ENCODE measurements at places on chromosomes 3 and 15.

GRCh38 chr15:89652666-89653065 lies 2.6 kb downstream of the KIF7 start:
- no peak for DNase-seq

DNA sequence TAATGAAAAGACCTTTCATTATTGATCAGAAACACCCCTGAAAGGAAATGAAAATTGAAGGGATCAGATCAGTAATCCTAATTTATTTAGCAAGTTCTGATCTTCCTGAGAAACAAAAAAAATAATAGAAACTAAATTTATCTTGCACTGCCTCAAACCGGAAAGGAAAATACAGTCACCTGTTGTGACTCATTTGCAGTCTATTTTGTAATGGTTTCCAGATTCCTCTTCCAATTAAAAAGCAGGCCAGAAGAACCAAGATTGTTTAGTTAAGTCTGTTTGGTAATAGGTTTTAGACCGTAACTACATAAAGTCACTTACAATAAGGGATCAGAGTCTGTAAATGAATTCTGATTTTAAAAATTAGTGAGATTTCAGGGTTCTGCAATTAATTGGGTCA lies 49.7 kb upstream of the ATOSA start:
- no peak for DNase-seq

DNA sequence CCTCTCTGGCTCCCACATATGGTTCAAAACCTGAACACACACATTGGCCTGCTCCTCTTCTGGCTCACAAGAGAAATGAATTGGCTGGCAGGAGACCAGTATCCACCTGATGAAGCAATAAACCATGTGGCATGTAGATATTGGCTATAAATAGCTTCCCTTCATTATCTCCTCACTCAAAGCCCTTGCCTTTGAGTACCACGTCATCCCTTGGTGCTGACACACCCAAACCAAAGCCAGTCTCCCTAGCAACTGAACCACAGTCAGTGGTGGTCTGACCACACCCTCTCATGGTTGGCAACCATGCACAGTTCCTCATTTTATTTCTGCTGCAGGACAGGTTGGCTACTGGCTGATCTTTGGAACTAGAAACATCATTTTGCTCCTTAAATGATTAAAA lies 98.8 kb downstream of the ZNF621 start:
- DNase-seq: no peak

DNA sequence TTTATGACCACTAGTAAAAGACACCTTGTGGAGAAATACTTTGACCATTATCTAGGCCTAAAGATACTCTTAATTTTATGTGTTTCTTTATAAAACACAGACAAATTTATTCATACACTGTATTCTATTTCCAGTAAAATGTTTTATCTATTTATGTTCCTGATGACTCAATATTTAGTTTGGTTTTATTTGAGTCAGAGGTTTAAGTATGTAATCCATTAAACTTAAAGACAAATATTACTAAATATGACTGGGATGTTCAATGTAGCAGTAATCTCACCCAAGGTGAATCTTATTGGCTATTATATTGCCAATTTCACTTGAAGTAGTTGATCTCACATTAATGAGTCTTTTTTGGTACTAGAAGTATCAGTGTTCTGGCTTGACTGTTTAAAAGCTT lies 799.7 kb downstream of the CADM2 start:
- DNase-seq: no peak

GRCh38 chr15:35851491-35851890 lies 305.5 kb upstream of the DPH6 start:
- DNase-seq: no peak

DNA sequence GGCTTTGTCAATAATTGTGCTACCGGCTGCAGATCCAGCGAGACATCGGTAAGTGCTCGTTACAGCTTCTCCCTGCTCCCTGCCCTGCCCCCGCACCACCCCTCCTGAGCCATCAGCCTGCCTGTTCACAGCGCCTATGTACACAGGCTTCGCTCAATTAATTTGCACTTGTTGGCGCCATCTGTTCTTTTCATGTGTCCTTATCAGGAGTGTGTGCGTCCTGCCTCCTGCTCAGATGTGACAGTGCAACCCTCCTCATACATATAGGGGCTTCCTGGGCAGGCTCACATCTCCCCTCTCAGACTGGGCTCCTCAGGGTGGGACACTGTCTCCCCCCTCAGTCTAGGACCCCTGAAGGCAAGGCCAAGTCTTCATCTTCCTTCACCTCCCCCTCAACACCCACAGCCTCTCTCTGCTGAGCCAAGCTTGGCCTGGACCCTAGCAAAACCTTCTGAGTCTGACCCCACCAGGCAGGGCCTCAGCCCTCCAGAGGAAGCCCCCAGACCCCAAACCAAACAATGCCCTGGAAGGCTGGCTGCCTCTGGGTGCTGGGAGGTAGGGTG lies 54.9 kb downstream of the CYP11A1 start:
- DNase-seq: no peak

DNA sequence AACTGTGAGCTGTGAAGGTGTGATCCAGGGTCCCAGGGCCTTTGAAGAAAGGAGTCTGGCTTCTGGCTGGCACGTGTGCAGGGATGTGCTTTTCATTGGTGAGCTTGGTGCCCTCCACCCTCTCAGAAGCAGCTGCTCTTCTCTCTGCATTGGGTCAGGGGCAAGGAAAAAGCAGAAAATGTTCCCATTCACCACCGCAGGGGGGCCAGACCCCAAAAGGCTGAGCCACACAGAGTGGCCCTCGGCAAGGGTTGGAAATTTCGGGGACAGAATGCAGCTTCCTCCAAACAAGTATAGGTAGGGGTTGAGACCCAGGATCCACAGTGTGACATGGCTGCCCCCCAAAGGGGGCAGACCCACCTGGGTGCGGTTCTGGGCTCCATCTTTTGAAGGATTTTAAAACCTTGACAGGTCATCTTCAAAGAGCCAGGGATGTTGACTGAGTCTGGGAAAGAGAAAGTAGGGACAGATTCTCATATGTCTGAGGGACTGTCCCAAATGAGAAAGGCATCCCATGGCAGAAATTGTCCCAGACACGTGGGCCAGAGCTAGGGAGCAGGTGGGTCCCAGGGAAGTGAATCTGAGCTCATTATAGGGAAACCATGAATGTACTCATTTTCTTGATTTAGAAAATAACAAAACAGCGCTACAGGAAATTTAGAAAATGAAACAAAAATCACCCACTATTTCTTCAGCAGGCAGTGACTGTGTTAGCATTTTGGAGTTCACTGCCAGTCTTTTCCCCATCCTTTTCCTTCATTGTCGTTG lies 2.7 kb downstream of the CSK start:
- DNase-seq: no peak

- no peak for DNase-seq
These were observed 527.6 kb downstream of the DIPK2A start for GRCh38 chr3:144499001-144499930.

- DNase-seq: no peak
These were observed 21.2 kb upstream of the XIRP1 start for GRCh38 chr3:39213613-39214012.

DNA sequence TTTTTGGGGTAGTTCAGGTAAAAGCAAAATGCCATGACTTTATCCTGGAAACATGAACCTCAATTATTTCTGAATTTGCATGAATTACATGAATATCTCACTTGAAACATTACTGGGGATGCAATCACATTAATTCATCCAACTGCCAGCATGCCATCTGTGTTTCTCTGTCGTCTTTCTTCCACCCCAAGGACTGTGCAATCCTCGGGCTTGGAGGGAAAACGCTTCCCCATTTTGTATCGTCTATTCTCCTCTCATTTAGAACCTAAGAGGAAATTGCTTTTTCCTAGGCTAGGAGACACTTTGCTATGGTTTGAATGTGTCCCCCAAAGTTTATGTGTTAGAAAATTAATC lies 109.4 kb downstream of the SQOR start:
- no peak for DNase-seq

DNA sequence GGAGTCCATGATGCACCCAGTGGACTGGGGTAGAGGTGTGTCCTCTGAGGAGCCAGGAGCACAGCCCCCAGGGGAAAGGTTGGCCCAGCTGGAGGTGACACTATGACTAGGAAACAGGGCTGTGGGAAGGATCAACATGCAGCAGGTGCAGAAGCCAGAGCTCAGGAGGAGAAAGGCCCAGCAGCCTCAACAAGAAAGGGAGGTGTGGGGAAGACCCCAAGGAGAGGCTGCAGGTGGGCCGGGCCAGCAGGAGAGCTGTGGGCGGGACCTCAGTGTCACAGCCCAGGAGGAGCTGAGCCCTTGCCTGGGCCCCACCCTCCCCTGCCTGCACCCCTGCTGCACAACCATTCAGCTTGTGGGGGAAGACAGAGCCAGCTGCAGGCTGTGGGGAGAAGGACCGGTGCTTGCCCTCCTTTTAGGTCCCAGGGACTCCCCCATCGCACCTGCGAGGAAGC lies 18.4 kb upstream of the KLF13 start:
- no peak for DNase-seq

- no peak for DNase-seq
These were observed 467.1 kb upstream of the EPHA6 start for GRCh38 chr3:96347289-96347688.

GRCh38 chr3:122802323-122802722 lies 7.5 kb downstream of the SLC49A4 start:
- DNase-seq: no peak

- no peak for DNase-seq
These were observed 580.5 kb downstream of the OTOL1 start for GRCh38 chr3:162077108-162077507.

- DNase-seq: no peak
These were observed 9.9 kb upstream of the RPL29 start for GRCh38 chr3:52005571-52005986.

- DNase-seq: no peak
These were observed 16.5 kb downstream of the KCTD6 start for GRCh38 chr3:58508437-58508836.

- DNase-seq: no peak
These were observed 88.9 kb downstream of the TLE3 start for GRCh38 chr15:70008697-70009290.

DNA sequence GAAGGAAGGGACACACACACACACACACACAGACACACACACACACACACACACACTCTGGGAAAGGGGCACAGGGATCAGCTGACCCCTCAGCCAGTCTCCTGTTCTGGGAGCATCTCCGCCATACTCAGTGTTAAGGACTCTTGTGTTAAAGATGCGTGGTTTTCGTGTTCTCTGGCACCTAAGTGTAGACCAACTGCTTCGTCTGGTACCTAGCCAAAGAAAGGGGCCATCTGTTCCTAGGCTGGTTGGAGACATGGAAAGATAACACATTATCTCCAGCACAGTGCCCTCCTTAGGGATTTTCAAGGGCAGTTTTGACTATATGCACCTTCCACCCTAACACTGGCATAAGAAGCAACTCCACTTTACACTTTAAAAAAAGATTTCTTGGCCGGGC lies 65.1 kb downstream of the EPHB1 start:
- DNase-seq: no peak

DNA sequence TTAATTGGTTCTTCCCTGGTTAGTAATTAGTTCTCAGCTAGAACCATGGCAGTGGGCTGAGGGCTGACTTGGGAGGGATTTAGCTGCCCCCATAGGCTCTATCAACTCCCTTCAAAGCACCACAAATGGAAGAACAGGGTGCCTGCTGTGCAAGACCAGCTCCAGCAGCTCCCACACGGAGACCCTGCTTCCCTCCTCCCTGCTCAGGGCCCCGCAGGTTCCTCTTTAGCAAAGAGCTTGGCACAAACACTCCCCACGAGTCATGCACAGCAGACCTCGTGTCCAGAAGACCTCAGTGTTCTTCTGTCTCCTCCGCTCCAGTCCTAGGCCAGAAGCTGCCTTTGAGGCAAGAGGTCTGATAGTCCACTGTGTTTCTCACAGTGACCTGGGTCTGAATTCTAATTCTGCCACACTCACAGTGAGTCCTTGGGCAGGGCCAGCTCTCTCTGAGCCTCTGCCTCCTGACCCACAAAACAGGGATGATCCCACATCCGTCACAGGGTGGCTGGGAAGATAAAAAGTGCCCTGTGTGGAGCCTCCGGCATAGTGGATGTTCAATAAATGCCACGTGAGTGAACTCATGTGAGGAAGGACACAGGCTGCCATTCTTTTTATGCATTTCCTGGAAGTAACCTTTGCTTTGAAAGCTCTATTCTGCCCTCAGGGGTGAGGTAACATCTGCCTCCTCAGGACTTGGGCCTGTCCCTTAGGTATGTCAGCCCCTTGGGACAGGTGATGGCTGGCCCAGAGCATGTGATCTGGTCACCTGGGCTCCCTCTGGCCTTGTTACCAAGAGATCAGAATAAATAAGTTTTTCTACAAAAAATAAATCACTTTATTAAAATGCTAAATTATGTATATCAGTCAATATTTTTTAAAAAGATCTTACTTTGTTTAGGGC lies 7.6 kb downstream of the RAB6B start:
- no peak for DNase-seq

- no peak for DNase-seq
These were observed 158.9 kb downstream of the FOXB1 start for GRCh38 chr15:60162968-60163355.

DNA sequence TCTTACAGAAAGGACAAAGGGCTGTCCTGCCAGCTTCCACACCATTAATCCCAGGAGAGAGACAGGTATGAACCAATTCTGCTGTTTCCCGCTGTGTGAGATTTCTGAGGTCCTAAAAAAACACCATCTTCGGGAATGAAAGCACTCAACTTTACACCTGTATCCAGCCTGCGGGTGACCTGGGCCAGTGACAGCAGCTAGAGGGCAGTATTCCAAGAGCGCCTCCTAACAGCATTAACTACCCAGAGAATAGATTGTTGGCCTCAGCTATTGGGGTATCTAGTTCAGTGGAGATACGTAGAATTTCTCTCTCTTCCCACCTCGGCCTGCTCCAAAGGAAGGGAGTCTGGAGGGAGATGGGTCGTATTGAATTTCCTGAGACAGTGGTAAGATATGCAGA lies 55.1 kb downstream of the WDR76 start:
- DNase-seq: no peak

DNA sequence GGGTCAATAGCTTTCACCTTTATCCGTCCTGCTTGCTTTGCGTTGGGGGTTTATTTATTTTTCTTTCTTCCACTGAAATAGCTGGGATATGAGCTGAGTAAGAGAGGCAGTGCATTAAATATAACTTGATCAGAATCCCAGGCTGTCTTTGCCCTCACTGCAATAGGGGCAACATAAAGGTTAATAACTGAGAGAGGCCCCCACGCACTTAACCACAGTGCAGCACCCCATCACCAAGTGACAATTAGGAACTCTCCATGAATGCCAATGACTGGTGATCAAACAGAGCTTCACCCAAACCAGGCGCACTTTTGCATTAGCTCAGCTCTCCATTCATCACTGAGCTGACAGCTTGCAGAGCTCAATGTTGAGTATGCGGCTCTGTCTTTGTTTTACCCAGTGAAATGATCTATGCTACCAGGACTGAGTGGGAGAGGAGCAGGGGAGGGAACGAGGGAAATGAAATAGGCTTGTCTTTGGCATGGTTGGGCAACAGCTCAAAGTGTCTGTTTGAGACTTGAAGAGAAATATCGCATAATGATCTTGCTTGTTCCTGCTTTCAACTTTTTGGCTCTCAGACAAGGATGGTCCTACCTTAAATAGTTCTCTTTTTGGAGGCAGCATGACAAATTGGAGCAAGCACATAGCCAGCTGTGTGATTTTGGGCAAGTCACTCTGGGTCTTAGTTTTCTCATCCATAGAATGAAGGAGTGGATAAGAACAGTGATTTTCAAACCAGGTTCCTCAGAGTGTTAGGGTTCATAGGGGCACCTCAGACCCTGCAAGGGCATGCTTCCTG lies 14.5 kb upstream of the GLCE start:
- no peak for DNase-seq

- DNase-seq: no peak
These were observed 21.1 kb upstream of the COLQ start for GRCh38 chr3:15542614-15543013.
